HuH-7.5 (cell line): ENCODE measurements at places on chromosomes 2 and 18.

- DNase-seq, result no peak
Observed at GRCh38 chr2:61984682-61985081, 79.2 kb downstream of the COMMD1 start.

GRCh38 chr2:118830881-118831280 is 16.6 kb downstream of the EN1 start:
- no peak for DNase-seq

DNA sequence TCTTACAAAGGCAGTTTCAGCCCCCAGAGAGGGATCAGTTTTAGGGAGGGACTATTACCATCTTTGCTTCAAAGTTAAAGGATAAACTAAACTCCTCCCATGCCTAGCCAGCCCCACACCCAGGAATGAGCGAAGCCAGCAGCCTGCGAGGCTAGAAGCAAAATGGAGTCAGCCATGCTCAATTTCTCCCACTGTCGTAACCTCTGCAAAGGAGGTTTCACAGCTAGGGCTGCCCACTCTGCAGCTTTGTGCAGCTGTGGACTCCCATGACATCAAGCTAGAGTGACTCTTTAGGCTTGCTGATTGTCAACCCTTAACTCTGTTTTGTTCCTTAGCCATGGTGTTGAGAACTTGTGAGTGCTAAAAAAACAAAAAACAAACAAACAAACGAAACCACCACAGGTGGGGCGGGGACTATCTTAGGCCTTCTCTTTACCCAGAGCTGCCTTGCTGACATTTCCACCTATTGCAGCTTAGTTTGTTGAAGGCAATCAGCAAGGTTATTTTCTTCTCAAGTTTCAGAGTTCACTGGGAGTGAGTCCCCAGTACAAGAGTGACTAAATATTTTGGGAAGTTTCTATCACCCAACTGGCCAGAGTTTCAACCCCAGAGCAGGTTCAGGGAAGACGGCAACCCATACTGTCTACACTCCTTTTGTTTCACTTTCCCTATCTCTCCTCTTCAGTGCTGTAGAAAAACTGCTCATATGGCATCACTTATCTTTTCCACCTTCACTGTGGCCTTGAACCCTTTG is 592.1 kb downstream of the XIRP2 start:
- DNase-seq, result peak; percentile 7

DNA sequence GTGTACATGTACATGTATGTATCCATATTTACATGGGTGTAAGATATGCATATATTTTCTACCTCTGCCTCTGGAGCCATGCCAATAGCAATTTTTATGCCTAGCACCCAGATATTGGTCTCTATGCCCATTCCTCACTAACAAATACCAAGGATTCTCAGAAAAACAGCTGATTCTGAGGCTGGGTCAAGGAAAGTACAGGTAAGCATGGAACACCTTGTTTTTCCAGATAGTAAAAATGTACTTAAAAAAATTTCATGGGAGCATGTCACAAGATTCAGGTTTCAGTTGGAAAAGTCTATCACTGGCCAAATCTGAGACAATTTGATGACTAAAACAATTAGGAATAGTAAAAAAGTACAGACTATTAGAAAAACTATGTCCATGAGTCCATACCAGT is 114.5 kb upstream of the MAPRE2 start:
- DNase-seq, result no peak

- DNase-seq, result no peak
Observed at GRCh38 chr2:54524226-54524991, 68.3 kb downstream of the SPTBN1 start.
